ENCODE measurements at places on chromosomes 5 and 9.

DNA sequence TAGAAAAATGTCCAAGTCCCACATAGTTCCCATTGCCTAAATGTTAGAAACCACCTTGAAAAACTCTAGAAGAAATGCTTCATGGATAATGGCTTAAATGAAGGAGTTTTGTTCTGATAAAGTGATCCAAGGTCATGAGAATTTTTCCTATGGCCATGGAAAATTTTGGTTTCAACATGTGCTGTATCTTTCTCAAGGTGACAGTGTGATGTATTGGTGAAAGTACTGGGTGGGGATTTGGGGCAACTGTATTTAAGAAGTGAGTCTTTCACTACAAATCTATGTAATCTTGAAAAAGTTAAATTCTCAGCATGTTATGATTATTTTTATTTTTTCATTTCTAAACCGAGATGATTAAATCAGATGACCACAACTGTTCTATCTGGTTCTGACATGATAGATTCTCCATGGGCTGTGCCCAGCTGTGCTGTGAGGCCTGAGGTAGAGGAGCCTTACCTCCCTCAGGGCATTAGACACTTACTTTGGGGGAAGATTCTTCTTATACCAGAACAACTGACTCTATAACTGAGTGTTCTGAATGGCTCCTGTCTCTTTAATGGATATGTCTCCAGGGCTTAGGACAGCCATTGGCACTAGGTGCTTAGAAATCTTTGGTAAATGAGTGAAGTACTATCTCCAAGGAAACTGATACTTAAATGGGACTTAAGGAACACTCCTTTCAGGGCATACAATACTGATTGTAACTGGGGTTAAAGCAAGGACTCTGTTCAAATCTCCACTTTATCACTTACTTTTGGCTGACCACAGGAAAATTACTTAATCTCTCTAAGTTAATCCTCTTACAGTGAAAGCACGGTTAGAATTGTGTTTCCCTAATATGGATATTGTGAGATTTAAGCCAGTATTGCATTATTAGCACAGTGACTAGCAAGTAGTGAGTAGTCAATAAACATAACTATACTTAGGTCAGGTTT lies 397.4 kb upstream of the MEF2C start:
- DNase-seq, result no peak

DNA sequence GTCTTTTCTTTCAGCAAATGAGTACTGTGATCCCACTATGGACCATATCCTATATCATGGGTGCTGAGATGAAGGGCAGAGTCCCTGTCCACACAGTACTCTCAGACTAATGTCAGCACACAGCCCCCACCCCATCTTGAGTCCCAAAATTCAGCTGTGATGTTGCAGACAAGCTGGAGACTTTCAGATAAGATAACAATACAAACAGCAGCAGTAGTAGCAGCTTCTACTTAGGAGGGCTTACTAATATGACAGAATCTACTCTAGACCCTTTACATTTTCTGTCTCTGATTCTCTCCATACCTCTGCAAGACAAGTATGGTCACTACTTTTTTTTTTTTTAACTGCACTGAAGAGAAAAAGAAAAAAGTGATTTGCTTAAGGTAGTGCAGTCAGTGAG lies 129.1 kb upstream of the TRIM32 start:
- no peak for DNase-seq

DNA sequence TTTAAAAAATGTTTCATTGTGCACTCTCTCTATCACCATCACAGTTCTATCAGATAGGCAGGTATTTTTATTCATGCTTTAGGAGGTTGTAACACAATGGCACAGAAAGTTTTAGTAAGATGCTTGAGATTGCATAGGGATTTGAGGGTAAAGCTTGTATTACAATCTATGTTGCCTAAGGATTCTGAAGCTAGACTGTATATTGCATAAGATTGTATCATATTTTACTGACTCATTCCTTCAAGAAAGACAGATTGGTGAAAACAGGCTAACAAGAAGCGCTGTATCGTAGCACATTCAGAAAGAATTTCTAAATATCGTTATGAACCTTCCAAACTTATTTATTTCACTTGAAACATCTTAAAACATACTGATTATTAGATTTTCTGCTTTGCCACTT lies 577.7 kb downstream of the EBF1 start:
- DNase-seq, result no peak

DNA sequence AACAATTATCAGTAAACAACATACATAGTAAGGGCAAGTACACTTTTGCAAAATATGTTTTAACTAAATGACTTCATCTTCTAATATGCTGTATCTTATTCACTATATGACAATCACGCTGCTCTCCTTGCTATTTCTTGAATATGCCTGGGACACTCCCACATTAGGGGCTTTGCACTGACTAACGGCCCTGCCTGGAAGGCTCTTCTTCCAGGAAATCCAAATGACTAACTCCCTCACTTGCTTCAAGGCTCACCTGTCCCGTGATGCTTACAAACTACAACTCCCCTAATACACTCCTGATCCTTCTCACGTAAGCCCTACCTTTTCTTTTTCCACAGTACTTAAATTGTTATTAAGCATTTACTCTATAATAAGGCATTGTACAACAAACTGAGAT lies 10.6 kb downstream of the ERP44 start:
- DNase-seq, result no peak

Data from activated CD8-positive, alpha-beta memory T cell treated with anti-CD3 and anti-CD28 coated beads for 24 hours (primary cell).